Osteoblast (primary cell): ENCODE measurements at places on chromosomes 11 and 22. TPM values are rescaled to one million over a fixed set of nuclear protein-coding genes. Genes with fewer than 3 reads are reported as not detected.

The C11orf91 gene
- total RNA-seq = not detected in 2 replicates

The CFAP300 gene
- total RNA-seq = 6.5 and 11.5 TPM in 2 replicates

The CSF2RB gene
- total RNA-seq = 1.1 and 1.2 TPM in 2 replicates

The HYLS1 gene
- 5.8 and 6.8 TPM in 2 replicates for total RNA-seq

The CHCHD10 gene
- total RNA-seq = 0.88 and 1.1 TPM in 2 replicates

The ANKK1 gene
- under 0.01 TPM in 1 of 2 replicates, not detected in the other for total RNA-seq

The BRMS1 gene
- 43.0 and 43.1 TPM in 2 replicates for total RNA-seq

The GPR83 gene
- total RNA-seq = not detected in 2 replicates

The PVALB gene
- not detected in 2 replicates for total RNA-seq

The PRRG4 gene
- 0.29 and 0.36 TPM in 2 replicates for total RNA-seq

The KIF18A gene
- total RNA-seq = 4.0 and 5.0 TPM in 2 replicates

The XKR3 gene
- not detected in 2 replicates for total RNA-seq

DNA sequence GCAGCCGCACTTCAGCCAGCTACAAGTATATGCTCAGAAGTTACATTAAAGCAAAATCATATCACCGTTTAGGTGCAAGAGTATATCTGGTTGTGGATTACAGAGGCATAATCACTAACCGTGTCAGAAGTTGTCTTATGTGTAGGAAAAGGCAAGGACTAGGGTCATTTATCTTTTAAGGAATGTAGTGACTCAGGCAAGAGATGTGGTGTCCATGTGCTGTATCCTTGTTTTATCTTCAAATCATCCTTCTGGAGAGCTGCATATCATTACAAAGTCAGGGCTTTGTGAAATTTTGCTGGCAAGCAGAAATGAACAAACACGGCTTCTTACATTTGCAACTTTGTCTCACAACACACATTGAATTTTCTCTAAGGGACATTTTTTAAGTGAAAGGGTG lies 12.7 kb upstream of the CHORDC1 start:
- DNase-seq = no peak

DNA sequence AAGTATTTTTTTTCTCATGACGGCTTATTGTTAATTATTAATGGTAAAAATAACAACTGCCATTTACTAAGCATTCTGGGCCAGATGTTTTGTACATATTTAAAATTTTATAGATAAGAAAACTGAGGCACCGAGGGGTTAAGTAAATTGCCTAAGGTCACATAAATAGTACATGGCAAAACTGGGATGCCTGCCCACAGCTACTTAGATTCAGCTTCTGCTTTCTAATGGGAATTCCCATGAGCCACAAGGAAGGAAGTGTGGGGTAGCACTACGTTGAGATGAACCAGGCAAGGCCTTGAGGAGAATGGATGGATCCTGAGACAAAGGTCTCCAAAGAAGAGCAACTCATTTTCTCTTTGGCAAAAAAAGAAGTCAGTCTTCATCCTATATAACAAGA lies 11.9 kb upstream of the PHF21A start:
- no peak for DNase-seq

GRCh38 chr11:132874638-132875037 lies 657.7 kb downstream of the OPCML start:
- peak; percentile 31 for DNase-seq

DNA sequence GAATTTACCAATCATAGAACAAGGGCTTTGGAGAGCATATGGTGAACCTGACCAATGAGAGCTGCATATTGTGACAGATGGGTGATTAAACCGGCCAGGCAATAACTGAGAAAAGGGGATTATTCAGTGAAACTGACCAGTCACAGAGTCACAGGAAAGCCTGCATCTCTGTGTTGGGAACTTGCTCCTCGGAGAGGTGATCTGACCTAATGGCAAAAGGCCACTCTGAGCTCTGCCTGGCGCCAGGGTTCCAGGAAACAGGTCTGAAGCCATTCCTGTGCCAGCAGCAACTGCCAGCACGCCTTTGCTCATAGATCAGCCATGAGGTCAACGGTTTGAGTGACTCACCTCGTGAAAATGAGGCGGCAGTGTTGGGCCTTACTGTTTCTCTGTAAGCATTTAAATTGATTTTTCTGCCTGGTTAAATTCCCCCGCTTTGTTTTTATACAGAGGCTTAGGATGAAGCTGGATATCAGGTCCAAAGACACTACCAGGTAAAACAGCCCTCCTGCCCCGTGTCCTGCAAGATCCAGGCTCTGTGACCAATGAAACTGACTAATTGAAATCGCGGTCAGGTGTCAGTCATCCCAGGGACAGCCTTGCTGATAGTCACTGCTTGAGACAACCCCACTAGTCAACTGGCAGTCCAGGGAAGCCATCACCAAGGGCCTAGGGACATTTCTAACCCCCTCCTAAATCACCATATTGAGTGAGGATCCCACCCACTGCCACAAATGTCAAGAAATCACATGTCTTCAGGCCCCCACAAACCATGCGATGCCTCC lies 35.8 kb upstream of the MYOD1 start:
- no peak for DNase-seq

GRCh38 chr11:94768602-94769541 lies 716 bp downstream of the AMOTL1 start:
- no peak for DNase-seq

DNA sequence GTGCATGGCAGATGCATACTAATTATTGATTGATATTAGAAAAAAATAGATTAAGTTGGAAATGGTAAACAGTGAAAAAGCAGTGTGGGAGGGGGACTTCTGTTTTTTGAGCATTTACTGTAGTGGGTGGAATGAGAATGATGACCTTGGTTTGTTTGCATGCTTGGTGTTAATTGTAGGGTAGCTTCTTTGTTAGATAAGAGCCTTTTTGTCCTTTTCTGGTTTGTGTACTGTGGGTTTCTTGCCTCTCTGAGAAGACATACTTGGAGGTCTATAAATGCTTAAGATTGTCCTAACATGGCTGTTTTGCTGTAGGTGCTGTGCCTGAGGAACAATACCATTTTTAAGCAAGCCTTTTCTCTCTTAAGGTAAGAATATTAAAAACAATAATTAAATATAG lies 17.0 kb downstream of the MRPL48 start:
- DNase-seq = no peak

- peak; percentile 98 for DNase-seq
Observed at GRCh38 chr11:75557666-75558494, 4.2 kb upstream of the SERPINH1 start.

- no peak for DNase-seq
Observed at GRCh38 chr11:114183044-114183511, 113.1 kb upstream of the NNMT start.

- peak; percentile 93 for DNase-seq
Observed at GRCh38 chr11:65290448-65291165, 24.1 kb upstream of the CDC42EP2 start.

- peak; percentile 23 for DNase-seq
Observed at GRCh38 chr11:105573091-105573490, 36.8 kb upstream of the GRIA4 start.

DNA sequence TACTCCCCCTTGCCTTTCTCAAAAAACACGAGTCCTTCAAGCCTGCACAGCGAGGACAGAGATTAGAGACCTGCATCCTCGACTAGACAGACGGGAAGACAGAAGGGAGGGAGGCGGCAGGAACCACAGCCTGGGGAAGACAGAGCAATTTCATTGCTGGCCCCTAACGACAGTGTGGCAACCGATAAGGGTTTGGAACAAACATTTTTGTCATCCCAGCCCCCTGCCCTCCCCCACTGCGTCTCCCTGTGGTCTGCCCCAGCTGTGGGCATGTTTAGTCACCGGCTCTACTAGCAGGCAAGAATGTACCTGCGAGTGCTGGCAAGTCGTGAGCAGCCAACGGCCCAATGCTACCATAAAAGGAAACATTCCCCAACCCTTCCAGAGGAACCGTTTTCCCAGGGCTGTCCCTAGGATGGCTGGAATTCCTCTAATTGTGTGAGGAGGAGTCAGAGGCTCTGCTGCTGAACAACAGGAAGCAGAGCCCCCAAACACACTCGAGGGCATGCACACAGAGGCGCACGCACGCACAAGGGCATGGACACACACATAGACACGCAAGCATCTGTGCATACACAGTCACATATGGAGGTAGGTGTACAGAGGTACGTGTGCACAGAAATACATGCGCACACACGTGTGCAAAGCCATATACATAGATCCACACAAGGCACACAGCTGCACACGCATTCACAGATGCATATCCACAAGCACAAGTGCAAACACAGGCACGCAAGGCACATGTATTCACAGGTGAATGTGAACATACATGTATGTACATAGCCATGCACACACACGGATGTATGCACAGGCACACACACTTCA lies 58.3 kb downstream of the MYH9 start:
- peak; percentile 94 for DNase-seq

DNA sequence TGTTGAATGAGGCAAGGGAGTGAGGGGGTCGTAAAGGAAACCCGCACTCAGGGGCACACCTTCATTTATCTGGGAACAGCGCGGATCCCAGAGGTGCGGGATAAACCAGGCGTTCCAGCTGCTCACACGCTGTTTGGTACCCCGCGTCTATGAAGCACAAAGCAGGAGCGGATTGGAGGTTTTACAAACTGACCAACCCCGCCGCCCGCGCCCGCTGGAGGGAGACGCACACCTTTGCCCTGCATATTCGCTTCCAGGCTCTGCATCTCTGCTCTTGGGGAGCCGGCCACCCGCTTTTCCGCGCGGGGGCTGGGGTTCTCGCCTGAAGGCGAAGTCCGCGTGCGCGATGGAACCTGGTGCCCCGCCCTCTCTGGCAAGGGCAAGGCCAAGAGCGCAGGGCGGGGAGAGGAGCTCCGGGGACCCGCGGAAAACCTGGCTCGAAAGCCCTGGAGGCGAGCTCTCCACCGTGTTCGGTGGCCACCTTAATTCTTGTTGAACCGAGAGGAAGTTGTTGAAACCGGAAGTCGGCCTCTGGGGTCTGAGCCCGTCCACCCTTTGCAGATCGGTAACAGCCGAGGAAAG lies 6.8 kb upstream of the ALX4 start:
- no peak for DNase-seq

DNA sequence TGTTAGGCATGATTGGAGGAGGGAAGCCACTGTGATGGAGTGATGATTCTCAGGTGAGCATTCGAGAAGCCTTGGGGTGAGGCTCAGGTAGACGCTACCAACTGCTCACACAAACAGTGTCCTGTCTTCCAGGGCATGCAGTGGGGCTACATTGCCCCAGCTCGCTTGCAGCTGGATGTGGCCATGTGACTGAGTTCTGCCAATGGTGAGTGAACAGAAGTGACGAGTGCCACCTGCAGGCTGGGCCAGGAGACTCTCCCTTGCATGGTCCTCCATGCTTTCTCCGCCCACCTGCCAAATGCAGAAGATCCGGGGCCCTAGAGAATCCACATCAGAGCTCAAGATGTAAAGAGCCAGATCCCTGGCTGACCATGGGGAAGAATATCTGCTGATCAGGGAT lies 195.9 kb downstream of the BCR start:
- DNase-seq = no peak

- peak; percentile 80 for DNase-seq
Observed at GRCh38 chr11:362642-363442, 6.5 kb upstream of the B4GALNT4 start.

GRCh38 chr22:17871726-17872458 lies 97.6 kb upstream of the BID start:
- DNase-seq = peak; percentile 55
